ENCODE measurements at places on chromosomes 1 and 21. TPM values are rescaled to one million over a fixed set of nuclear protein-coding genes. Genes with fewer than 3 reads are reported as not detected.

- H3K4me3 ChIP-seq: no peak overlapping the region
- DNase-seq: no peak
- H3K36me3 ChIP-seq: no peaks in the 10 kb centered on the region
- no peaks in the 10 kb centered on the region for H3K27me3 ChIP-seq
These were observed 10.3 kb downstream of the TMEM9 start for GRCh38 chr1:201143726-201144635.

- no peaks in the 10 kb centered on the region for H3K36me3 ChIP-seq
- H3K27me3 ChIP-seq: no peaks in the 10 kb centered on the region
- H3K27ac ChIP-seq: no peak overlapping the region
- H3K4me3 ChIP-seq: no peak overlapping the region
- DNase-seq: no peak
- H3K4me1 ChIP-seq: no peaks in the 10 kb centered on the region
These were observed 98.3 kb downstream of the DUSP10 start for GRCh38 chr1:221643404-221644144.

SLC25A34 gene
- 1.9 TPM for total RNA-seq

SPRR3 gene
- not detected for total RNA-seq

DNA sequence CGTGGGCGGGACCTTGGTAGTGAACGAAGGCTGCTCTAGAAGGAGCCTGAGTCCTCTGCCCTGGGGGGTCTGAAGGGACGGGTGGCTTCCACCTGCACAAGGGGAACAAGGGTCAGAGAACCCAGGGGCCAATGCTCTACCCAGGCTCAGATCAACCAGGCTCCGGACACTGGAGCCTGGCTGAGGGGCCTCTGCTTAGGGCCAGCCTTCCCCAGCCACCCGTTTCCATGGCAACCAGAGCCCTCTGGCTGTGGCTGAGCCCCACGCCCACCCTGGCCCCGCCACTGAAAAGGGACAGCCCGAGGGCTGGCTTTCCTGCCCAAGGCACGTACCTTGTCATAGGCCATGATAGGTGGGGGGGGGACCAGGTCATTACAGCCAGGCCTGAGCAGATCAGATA lies 724.6 kb downstream of the PTPRU start:
- no peak overlapping the region for H3K4me3 ChIP-seq
- H3K4me1 ChIP-seq: no peaks in the 10 kb centered on the region
- no peak overlapping the region for H3K27ac ChIP-seq
- no peaks in the 10 kb centered on the region for H3K27me3 ChIP-seq

All from pancreas (tissue), 10 donors.